Fibroblast of skin of left quadriceps (primary cell): ENCODE measurements at places on chromosomes 5 and 9.

DNA sequence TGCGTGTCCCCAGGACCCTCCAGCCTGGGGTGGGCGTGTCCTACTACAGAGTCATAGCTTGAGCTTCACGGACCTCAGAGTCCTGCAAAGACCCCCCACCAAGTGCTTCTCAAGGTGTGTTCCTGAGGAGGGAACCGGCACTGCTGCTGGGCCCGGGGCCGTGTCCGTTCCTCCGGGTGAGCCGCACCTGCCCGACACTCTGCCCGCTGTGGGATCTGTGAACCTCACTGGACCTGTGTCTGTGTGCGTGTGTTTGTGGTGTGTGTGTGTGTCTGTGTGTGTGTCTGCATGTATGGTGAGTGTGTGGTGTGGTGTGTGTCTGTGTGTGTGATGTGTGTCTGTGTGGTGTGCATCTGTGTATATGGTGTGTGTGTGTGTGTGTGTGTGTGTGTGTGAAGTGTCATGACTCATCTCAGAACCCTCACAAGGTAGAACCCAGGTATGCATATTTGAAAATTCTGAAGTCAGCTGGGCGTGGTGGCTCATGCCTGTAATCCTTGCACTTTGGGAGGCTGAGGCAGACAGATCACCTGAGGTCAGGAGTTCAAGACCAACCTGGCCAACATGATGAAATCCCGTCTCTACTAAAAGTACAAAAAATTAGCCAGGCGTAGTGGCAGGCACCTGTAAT is 40.9 kb upstream of the RXRA start:
- DNase-seq = no peak

GRCh38 chr9:35112257-35113020 is 3.2 kb downstream of the ATOSB start:
- no peak for DNase-seq

DNA sequence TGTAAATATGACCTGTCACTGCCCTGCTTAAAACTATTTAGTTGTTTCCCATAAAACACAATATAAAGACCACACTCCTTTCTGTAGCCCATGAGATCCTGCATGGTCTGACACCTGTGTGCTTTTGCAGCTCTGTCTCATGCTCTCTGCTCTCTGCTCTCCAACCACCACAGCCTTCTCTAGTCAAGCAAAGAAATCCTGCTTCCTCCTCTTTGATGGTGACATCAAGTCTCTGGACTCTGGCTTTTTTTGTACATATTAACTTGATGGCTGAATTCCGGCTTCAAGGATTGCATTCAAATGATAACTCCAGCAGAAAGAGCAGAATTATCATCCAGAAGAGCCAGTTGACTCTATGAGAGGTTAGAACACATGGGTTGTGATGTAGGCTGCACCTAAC is 58.2 kb downstream of the CHSY3 start:
- no peak for DNase-seq

- DNase-seq = no peak
These were observed 50.3 kb downstream of the MAN2A1 start for GRCh38 chr5:109739741-109740728.

- DNase-seq = no peak
These were observed 440.6 kb upstream of the PAPPA start for GRCh38 chr9:115712981-115713380.
